ENCODE measurements at places on chromosomes 5 and 9.

GRCh38 chr9:72362680-72363139 lies 2.3 kb downstream of the ZFAND5 start:
- DNase-seq: peak; percentile 97

DNA sequence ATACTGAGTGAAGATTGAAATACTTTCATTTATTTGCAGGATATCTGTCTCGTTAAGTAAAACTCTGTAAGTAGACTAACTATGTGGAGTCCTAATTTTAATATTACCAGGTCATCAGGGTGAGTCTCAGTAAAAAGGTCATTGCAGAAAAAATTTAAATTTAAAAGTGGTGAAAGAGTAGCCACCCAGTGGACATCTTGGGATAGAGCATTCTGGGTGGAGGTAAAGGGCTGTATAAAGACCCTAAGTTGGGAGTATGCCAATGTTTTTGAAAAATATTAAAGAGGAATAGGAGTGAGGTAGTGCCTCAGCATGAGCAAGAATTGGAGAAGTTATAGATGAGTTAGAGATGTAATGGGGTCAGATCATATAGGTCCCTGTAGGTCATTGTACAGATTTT lies 145.5 kb downstream of the HMHB1 start:
- no peak for DNase-seq

DNA sequence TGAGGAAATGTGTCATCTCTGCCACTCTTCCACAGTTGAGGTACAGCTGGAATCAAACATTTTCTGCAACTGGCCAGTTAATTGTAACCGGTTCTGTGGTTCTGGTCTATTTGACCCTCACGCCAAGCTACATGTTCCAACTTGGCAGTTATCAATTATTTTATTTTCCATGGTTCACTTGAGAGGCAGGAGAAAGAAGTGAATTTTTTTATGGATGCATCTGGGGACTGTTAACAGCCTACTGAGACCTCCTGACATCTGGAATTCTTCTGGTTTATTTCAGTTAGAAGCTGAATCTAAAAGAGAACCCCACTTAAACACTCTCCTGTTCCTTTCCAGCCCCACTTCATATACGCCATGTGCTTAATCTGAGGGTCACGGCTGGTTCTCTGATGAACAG lies 372.3 kb downstream of the DNAH5 start:
- no peak for DNase-seq

GRCh38 chr9:133762488-133763271 lies 24.5 kb upstream of the SARDH start:
- no peak for DNase-seq

DNA sequence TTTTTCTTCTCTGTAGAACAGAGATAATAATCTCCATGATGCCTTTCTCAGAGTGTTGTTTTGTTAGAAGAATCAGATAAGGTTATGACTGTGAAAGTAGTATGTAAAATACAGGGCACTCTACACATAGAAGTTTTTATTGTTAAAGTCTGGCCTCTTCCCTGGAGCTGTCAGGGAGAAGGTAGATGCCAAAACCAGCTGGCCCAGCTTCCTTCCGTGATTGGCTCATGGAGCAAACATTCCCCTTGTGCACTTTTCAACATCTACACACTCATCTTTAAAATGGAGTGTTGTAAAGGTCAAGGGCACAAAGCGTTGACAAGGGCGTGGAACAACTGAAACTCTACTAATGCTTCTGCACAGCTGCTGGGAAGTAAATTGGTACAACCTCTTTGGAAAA lies 7.4 kb upstream of the RNF183 start:
- DNase-seq: no peak

- DNase-seq: no peak
Measured at GRCh38 chr9:35951736-35952135, 6.2 kb downstream of the OR2S2 start.
